ENCODE measurements at places on chromosomes 2 and 18.

- no peak for DNase-seq
Measured at GRCh38 chr2:238060096-238060541, 682 bp upstream of the SCLY start.

DNA sequence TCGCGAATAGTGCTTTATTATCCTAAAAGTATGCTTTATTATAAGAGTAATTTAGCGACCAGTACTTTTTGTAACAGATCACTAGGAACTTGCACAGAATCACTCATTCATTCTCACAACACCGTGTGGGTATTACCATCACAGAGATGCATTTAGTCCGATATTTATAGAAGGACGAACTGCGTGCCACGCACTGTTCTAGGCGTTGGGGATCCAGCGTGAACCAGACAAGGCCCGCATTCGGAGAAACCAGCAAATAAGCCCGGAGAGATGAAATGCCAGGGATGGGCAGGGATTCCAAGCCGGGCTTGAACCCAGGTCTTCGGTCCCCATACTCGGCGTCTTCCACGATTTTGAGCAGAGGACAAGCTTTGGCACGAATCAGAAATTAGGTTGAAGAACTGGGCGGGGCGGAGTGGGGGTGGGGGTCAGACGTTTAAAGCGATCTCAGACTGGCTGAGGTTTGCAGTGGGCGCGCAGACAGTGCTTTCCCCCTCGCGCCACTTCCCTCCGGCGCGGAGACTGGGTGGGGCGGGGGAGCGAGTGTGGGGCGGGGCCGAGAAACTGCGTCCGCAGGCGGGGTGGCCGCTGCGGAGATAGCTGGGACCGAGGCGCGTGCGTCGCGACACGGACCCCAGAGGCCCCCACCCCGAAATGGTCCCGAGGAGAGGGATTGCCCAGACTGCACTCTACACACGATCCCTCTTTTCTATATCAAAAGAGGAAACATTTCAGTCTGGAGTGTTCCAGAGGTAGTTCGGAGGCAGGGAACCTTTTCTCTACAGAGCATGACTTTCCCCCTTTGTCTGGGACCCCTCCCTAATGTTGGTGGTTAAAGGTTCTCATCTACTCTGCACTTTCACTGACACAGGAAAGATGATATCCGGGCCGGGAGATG is 1.1 kb upstream of the CXCR4 start:
- DNase-seq = peak; percentile 51

GRCh38 chr18:8478166-8478967 is 130.9 kb upstream of the RAB12 start:
- peak; percentile 47 for DNase-seq

GRCh38 chr2:100257939-100258338 is 64.4 kb downstream of the LONRF2 start:
- DNase-seq = no peak

GRCh38 chr18:5998166-5998881 is 103.0 kb upstream of the TMEM200C start:
- DNase-seq = no peak

- no peak for DNase-seq
Measured at GRCh38 chr2:151857650-151858049, 29.4 kb upstream of the ARL5A start.

DNA sequence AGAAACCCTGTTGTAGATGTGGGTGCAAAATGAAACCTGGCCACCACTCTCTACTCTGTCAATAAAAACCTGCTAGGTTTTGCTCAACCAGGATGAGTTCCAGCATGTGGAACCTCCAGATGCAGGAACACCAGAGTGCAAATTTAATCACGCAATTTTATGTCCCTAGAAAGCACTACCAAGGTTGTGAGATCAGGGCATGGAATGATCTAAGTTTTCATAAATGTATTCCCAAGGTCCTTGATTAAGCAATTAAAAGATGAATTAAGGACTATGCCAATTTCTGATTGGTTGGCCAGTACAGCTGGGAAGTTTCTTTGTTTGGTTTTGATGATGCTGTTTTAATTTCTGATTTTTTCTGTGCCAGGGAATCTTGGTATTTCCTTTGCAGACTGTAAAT is 179.2 kb downstream of the KCNS3 start:
- no peak for DNase-seq

- no peak for DNase-seq
Measured at GRCh38 chr2:137208431-137208891, 443.1 kb downstream of the THSD7B start.

Data from kidney capillary endothelial cell (primary cell).